ENCODE measurements at places on chromosomes 13 and 19. TPM values are rescaled to one million over a fixed set of nuclear protein-coding genes. Genes with fewer than 3 reads are reported as not detected.

Gene POGLUT2
- total RNA-seq = 15.0 TPM

Gene ACER1
- not detected for total RNA-seq

- DNase-seq = no peak
These were observed 961.2 kb downstream of the PCDH17 start for GRCh38 chr13:58592786-58593185.

DNA sequence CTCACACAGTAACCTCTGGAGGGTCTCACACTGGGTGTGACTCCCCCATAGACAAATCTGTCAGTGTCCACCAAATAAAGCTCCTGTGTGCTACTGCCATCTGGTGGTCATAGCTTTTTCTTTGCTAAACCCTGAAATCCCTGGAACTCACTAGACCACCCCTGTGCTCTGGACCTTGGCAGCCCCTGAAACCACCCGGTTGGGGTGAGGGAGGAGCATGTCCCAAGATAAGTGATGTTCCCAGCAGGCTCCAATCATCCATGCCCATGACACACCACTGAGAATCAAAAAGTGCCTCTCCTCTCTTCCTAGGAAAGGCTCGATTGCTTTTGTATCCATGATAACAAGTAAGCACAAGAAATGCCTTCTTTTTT, 6.5 kb upstream of the HSD17B14 start:
- peak; percentile 48 for DNase-seq

Gene SGCG
- total RNA-seq = under 0.01 TPM

DNA sequence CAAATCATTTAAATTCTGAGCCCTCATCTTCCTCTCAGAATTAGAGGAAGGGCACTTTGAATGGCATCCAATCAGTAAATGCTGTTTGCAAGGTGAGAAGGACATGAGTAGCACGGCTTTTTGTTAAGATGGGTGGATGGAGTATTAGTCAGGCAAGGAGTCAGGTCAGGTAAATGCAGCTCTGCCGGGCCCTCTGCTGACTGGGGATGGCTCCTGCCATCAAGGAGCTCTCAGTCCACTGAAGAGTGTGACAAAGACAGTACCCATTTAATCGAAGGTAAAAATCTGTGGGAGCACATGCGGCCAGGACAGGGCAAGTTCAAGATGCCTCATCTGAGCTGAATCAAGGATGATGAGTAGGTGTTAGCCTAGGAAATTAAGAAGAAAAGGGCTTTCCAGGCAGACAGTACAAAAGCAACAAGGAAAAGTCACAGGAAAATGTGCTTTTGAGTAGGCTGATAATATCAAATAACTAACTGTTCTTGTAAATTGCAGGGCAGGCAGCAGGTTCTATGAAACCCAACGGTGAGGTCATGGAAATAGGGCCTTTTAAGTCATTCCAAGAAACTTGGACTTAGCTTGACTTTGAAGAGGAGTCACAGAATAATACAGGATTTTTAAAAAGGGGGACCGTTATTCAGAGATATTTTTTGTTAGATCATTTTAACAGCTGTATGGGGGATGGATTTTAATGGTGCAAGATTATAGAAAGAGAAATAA, 670.5 kb upstream of the ARGLU1 start:
- no peak for DNase-seq

Gene MEIOSIN
- not detected for total RNA-seq

DNA sequence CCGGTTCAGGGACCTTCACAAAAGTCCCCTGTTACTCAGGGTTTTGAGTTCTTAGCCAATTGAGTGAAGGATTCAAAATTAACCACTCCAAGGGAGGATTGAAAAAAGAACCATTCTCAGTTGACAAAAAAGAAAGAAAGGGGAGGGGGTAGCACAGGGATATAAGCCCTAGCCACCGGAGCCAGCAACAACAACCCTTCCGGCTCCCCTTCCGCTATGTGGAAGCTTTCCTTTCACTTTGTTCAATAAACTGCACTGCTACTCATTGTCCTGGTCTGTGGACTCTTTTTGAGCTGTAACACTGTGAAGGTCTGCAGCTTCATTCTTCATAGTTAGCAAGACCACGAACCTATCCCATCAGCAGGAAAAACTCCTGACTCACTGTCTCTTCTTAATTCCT, 1488.1 kb upstream of the PRR20A start:
- no peak for DNase-seq
